ENCODE measurements at places on chromosomes 4 and X.

DNA sequence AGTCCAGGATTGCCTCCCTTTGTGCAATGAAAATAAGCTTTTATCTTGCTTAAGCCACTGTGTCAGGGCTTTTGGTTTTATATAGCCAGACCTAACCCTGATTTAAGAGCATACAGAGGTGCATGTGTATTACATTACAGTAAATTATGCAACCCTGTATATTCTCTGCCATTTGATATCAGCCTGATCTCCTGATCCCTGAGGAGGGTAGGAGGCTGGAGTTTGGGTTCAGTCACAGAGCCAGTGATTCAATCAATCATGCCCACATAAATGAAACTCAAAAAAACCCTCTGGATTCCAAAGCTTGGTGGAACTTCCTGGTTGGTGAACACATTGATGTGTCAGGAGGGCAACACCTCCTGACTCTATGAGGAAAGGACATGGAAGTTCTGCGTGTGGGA, 7.3 kb upstream of the KLHL8 start:
- no peak for DNase-seq

GRCh38 chr4:123649645-123650391, 253.2 kb downstream of the SPRY1 start:
- DNase-seq = no peak

DNA sequence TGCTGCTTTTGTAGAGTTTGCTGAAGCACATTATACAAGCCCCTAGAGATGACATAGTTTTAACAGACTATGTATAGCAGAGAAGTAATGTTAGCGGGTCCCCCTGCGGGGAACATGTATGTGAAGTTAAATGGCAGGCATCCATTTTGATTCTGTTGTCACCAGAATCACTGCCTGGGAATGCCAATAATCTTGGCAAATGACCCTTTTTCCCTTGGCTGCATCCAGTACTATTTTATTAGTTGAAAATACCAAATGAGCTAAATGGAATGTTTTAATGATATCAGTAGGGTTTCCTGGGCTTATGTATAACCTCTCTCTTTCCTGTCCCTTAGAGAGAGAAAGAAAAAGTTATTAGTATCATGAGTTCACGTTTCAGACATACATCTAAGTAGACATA, 93.6 kb downstream of the LIMCH1 start:
- no peak for DNase-seq

DNA sequence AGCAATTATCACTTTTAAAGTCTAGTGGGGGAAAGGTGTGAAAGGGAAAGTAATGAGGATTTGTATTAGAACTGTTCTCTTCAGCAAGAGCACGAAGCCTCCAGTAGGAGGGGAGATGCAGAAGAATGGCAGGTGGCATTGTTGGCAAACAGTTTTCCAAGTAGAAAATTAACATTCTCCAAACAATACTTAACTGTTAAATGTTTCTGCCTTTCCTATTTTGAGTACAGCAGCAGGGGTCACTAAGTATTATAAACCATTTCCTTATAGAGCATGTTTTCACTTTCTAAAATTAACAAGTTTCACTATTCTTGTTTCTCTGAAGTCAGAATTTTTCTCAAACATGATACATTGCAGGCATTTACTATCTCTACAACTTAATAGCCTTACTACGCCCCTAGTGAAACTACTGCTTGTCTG, 58.7 kb downstream of the LEF1 start:
- no peak for DNase-seq

DNA sequence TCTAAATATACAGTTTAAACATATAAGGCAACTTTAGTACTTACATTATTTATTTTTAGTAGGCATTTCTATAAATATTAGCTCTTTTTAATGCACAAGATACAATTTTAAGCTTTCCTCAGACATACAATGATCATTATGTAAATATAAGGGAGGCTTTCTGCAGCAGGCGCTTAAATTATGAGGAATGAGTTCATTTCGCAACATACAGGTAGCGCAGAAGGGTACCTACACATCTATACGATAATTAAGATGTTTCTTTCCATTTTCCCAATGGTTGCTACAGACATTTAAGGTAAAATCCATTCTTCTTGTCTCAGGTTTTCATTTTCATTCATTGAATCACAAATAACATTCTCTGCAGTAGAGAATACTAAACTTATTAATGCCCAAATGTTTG, 1.2 kb downstream of the AASDH start:
- no peak for DNase-seq

GRCh38 chr4:156217236-156217635, 263.6 kb upstream of the CTSO start:
- no peak for DNase-seq

GRCh38 chrX:129000018-129000417, 523.3 kb downstream of the SMARCA1 start:
- DNase-seq = no peak

- peak; percentile 79 for DNase-seq
Observed at GRCh38 chr4:136650541-136651277, 881.6 kb downstream of the PCDH18 start.

DNA sequence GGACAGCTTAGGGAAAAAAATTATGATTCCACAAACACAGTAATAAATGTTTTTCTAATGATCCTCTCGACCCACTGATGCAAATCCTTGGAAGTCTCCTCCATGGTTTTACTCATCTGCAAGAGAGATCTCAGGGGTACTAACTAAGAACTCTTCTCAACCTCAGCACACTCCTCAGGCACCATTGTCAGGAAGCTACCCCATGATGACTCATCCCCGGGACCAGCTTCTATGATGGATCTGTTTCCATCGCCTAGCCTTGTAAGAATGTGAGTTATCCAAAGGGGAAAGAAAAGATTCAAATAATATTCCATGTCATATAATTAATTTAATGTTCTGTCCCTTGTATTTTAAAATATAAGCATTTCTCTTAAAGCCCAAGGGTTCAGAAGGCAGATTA, 816.1 kb upstream of the IGFBP7 start:
- no peak for DNase-seq

DNA sequence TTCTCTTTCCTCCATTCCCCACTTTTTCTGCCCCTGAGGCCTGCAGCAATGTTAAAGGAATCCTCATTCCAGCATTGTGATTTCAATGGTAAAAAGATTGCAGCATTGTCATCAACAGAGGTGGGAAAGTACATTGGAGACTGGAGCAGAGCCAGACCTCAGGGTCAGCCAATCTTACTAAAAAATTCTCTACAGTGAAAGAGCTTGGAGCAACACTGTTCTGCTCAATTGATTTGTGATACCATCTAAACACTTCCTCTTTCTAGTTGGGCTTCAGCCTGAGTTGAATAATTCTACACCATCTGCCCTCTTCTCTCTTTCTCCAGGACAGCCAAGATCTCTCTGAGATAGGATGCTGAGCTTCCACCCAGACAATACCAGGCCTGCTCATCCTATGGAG, 176.5 kb downstream of the AR start:
- no peak for DNase-seq

- DNase-seq = no peak
Observed at GRCh38 chr4:166399021-166399420, 526.0 kb downstream of the TLL1 start.

GRCh38 chr4:16783119-16783518, 115.3 kb downstream of the LDB2 start:
- DNase-seq = no peak

DNA sequence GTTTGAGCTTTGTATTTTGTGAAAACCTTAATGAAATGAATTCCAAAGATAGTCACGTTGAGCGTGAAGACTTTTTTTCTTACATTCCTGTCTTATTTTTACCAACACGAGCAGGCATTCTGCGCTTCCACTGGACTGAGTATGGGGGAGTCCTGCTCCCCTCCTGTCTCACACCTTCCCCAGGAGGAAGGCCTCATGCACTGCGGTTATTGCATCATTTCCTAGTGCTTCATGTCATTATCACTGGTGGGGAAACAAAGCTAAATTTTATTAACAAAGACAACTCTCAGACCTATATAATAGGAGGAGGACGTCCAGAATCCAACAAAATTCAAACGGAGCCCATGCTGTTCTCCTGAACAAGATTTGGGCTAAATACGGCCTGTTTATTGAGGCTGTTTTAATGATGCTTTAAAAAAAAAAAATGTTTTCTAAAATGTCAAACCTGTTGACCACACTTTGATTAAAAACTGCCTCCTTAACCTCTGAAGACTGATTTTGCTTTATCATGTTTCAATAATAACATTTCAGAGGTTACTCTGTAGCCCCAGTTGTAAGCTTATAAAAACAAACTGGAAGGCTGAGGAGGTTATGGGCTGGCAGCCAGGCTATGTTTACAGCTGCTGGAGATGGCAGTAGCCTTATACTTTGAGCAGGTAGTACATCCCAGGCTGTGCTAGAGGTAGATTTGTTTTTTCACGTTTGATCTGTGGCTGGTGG, 118.0 kb downstream of the SOWAHB start:
- DNase-seq = no peak

DNA sequence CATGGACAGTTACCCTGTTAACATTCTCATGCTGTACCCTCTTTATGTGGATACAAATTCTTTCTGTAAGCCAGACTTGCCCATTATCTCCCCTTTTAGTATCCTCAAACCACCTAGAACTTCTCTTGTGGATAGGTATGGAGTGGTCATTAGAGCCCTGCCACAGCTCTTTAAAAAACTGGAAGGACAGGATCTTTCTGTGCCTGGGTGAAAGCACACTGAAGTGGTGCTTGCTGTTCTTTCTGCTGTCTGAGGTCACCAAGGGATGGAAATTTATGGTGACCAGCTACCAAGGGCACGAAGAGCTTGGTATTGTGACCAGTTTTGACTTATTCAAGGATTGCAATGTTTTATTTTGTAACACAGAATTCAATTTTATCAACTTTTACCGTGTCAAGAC, 344.2 kb downstream of the CBLL2 start:
- DNase-seq = no peak

GRCh38 chrX:74370487-74370886, 50.8 kb upstream of the SLC16A2 start:
- no peak for DNase-seq

DNA sequence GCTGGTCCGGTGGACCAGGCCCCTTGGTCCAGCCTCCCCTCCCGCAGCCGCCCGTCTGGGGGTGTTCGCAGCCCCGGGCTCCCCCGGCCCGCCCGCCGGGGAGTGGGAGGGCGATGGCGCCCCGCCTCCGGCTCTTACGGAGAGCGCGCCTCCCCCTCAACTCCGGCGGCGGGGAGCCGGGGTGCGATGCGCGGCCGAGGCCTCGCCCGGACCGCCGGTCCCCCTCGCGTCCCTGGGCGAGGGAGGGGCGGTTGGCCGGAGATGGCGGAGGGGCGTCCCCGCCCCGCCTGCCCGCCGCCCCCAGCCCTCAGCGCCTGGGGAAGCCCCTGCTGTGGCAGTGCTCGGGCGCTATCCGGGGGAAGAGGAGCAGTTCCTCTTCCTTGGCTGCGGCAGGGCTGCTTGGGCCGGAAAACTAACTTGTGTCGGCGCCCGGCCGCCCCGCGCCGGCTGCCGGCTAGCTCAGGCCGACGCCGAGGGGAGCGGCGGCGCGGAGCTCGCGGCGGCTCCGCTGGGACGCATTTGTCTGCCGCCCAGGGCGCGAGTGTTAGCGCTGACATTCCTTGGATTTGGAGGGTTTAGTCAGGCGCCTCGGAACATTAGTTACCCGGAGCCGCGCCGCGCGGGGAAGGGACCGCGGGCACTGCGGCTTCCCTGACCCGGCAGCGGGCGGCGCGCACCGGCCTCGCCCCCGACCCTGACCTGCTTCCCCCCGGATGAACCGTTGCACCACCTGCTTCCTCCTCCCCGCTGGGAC, 994 bp downstream of the GALNT7 start:
- peak; percentile 13 for DNase-seq

DNA sequence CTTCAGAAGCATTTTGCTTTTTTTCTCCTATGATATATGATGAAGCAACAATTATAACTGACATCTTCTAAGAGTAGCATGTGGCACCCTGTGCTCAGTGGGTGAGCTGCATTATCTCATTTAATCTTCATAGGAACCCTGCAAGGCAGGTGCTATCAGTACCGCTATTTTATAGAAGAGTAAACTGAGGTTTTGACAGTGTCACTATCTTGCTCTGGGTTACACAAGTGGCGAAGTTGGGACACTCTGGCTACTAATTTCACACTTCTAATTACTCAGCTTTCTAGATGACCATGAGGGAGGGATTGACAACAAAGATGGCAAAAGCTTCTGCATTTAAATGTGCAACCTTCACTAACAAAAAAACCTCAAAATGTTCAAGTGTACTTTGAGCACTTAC, 76.9 kb upstream of the CAMK2D start:
- DNase-seq = no peak

DNA sequence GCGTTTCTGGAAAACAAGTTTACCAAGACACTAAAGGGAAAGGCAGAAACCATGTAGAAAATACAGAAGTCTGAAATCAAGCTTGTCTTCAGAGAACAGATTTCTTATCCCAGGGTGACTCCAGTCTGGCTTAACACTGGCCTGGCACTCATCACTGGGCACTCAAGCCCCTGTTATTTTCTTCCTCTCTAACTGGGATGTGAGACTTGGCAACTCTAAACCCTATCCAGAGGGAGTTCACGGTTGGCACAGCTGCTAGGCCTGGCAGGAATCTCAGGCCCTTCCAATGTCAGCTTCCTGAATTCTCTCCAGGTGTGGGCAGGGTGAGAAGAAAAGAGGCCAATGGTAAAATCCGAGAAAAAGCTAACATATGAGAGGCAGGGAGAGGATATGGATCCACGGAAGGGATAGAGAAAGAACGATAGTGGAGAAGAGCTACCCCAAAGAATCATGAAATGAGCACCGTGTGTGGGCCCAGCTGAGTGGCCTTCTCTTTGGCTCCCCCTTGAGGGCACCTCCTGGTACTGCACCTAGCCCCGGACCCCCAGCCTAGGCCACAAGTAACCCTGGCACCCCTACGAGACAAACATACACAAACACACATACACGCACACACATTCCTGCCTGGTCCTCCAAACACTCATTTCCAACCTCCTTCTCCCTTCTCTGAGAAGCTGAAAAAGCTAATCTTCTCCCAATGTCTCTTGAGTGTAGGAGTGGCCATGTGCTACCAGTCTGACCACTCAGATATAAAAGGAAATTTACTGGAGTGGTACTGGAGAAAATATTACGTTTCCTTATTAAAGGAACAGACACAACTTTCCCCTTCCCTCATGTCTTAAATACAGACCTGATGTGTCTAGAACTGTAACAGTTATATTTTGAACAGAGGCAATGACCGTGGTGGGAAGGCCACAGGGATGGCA, 16.6 kb upstream of the PTCHD1 start:
- peak; percentile 5 for DNase-seq

GRCh38 chrX:99782516-99783040, 627.5 kb downstream of the PCDH19 start:
- no peak for DNase-seq

DNA sequence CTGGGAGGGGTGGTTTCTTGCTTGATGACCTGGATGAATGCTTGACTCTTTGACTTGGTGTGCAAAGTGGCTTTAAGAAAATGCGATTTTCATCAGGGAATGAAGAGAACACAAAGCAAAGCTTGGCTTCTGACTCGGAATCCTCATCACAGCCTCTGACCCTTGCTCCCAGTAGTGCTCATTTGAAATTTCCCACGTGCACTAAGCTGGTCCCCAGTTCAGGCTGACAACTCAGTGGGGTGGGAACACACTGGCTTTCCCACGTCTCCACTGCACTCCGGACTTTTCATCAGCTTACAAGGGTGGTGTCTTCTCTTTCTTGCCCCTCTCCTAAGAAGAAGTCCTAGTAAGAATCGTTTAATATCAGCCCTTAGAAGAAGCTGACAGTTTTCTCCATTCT, 53.3 kb downstream of the HCCS start:
- no peak for DNase-seq

- no peak for DNase-seq
Observed at GRCh38 chrX:56928546-56928945, 66.8 kb downstream of the SPIN3 start.

- no peak for DNase-seq
Observed at GRCh38 chr4:24550441-24551175, 33.7 kb downstream of the DHX15 start.

- no peak for DNase-seq
Observed at GRCh38 chrX:16516232-16516876, 133.6 kb upstream of the S100G start.

Measured in RCC 7860 (cell line).